ENCODE measurements at places on chromosomes 11 and 22.

DNA sequence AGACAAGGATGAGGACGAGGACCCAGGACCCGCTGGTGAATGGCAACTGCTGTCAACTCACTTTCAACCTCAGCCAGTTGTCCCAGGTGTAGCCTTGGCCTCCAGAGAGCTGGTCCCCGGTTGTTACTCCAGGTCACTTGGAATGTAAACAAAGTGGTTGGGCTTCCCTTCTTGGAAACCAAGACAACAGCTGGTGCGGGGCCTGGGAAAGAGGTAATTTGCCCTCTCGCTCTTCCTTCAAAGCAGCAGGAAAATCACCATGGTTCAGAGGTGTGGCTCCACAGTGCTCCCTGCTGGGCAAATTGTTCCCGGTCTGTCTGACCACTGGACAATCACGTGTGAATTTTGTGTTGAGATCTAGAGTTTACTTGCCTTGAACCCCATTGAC, 15.0 kb downstream of the SLC1A2 start:
- DNase-seq, result peak; percentile 62

GRCh38 chr22:25876871-25877270, 134.9 kb downstream of the MYO18B start:
- DNase-seq, result no peak

DNA sequence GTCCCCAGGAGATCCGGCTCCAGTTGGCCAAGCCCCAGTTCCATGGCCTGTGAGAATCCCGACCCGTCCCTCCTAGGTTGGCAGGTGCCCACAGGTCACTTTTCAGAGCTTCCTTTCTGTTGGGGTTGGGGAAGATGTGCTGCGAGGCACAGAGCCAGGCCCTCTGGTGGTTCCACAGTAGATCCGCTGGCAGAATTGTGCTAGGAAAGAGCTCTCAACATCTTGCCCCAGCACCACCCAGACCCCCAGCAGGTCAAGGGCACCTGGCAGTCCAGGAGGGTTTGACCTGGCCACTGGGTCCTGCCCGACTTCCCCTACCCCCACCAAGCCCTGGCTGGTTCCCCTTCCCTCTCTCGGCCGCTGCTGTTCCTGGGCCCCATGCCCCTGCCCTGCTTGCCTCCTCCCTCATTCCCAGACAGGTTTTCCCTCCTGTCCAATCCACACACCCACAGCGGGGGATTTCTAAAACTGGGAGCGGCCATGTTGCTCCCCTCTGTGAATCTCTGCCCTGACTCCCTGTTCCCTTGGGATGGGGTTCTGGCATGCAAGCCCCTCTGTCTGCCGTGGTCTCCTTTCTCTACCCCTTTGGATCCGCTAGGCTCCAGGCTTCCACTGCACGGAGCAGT, 26.2 kb upstream of the GCAT start:
- peak; percentile 19 for DNase-seq

- DNase-seq, result no peak
Measured at GRCh38 chr11:8532475-8532874, 61.6 kb downstream of the STK33 start.

- no peak for DNase-seq
Measured at GRCh38 chr11:125452125-125452470, 44.0 kb downstream of the FEZ1 start.

GRCh38 chr22:19066531-19067271, 55.5 kb downstream of the DGCR2 start:
- no peak for DNase-seq

DNA sequence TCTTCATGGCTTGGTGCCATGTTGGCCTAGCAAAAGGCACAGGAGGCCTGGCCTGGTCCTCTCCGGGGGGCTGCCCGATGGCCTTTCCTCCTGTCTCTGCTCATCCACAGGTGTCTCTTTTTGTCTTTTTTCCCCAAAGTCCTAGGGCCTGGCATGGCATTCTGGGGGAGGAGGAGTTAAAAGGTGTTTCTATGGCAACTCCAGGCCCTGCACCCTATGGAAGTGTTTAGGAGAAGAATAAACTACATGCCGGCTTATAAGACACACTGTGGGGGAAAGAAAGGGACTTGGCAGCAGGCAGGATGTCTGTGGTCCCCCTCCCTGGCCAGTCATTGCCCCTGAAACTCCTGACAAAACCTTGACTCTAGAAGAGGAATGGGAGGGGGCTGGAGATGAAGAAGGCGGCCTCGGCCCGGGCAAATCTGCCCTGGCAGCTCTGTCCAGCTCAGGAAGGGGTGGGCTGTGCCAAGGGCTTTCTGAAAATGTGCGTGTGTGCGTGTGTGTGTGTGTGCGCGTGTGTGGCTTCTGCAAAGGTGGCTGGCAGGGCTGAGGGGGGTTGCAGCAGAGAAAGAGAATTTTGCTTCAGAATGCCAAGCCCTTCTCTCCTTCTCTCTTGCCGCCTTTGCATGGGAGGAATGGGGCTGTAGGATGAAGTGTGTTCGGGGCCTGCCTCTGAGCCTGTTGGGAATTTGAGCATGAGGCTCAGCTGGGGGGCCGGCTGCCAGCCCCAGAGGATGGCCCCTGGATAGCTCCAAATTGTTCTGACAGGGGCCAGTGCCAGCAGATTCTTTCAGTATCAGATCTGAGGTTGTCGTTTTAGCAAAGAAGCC, 3.2 kb downstream of the TIMP3 start:
- no peak for DNase-seq

DNA sequence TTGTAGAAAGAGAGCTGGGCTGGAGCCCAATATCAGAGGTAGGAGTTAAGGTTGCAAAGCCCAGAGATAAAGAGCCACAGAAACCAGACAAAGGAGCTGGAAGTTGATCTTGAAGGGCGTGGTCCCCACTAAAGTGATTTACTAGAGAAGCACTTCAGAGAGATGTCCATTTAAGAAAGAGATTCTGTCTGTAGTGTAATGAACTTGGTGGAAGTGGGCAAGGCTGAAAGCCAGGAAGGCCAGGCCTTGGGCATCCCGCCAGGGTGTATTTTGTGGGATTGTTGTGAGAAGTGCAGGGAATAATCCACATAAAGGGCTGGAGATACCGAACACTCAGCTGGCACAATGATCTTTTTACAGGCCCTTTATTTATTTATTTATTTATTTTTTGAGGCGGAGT, 1398.8 kb downstream of the TBC1D22A start:
- DNase-seq, result no peak

GRCh38 chr11:106131998-106132397, 54.5 kb downstream of the AASDHPPT start:
- no peak for DNase-seq

- no peak for DNase-seq
Measured at GRCh38 chr11:103586756-103587155, 449.7 kb upstream of the DDI1 start.

- DNase-seq, result peak; percentile 68
Measured at GRCh38 chr11:9838961-9839360, 175.1 kb downstream of the SWAP70 start.

GRCh38 chr22:17969701-17970113, 54.7 kb downstream of the MICAL3 start:
- DNase-seq, result no peak

- no peak for DNase-seq
Measured at GRCh38 chr11:105613183-105613582, 3.3 kb downstream of the GRIA4 start.

- no peak for DNase-seq
Measured at GRCh38 chr22:27972732-27973698, 54.0 kb upstream of the PITPNB start.

GRCh38 chr11:111456859-111457730, 55.1 kb downstream of the BTG4 start:
- no peak for DNase-seq

DNA sequence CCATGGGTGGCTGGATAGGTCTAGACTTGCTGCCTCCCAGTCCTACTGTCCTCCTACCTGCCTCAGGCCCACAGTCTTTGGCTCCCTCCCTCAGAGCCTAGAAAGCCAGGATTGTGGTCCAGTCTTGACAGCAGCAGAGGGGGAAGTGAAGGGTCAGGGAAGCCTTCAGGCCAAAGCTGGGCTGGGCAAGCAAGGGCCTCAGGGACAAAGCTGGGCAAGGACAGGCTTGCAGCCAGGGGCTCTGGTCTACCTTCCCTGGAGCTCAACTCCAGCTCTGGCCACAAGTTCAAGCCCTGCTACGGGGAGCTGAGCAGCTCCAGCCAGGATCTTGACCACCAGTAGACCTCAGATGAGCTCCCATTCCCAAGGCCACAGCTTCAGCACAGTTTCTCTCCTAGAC, 14.9 kb downstream of the LMO1 start:
- DNase-seq, result no peak

DNA sequence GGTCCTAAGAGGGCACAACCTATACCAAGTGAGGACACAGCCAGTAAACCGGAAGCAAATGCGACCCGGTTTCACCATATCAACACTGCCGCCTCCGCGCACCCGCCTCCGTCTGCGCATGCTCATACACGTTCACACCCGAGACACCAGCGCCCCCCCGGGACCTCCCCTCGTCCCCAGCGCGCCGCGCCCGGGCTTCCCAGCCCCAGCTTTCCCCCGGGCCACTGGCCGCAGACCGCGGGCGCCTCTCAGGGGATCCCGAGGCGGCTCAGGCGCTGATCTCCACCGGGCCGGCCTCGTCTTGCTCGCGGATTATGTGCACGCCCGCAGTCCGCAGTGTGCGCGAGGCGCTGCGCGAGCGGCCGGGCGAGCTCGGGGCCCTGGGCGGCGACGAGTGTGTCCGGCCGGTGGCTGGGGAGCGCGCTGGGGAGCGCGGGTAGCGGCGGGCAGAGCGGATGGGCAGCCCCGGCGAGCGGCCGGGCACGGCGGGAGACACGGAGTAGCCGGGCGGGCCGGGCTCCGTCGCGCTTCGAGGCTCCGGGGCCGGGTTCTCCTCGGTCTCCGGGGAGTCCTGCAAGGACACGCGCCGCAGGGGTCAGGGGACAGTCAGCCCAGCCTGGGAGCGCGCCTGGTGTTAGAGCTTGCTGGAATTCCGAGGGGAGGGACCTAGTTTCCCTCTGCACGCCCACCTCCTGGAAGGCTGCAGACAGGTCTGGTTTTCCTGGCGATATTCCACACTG, 2.0 kb downstream of the HEPN1 start:
- no peak for DNase-seq

- DNase-seq, result no peak
Measured at GRCh38 chr11:41609511-41609910, 150.1 kb upstream of the LRRC4C start.

DNA sequence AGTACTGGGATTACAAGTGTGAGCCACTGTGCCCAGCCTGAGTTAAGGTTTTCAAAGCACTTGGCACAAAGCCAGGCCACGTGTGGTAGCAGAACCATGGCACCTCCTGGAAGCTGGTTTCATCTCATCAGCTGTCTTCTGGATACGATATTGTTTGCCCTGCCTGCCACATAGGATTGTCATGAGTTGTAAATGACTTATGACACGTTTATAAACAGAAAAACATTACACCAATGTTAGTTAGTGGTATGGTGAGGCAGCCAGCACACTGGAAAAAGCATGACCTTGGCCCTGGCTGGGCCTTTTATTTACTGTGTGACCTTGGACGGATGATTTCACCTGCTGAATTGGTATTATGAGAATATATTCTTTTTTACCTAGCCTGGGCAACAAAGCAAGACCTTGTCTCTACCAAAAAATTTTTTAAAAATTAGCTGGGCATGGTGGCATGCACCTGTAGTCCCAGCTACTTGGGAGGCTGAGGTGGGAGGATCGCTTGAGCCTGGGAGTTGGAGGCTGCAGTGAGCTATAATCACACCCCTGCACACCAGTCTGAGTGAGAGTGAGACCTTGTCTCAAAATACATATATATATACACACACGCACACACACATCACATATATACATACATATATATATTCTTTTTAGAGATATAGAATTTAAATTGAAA, 24.0 kb upstream of the MYH9 start:
- DNase-seq, result peak; percentile 40

DNA sequence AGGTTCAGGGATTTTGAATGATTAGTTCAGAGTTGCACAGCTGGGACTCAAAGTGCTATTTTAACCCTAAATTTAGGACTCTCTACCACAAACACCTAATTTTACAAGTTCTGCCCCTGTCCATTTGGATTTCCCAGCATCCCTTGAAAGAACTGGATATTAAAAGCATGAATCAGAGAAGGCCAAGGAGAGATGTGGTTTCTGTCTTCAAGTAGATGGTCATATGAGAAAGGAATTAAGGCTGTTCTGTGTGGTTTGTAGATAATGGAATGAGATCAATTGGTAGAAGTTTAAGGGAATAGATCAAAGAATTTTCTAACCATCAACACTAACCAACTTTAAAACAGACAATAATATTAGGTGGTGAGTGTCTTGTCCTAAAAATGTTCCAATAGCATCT, 106.4 kb upstream of the TENM4 start:
- no peak for DNase-seq

- no peak for DNase-seq
Measured at GRCh38 chr11:94218372-94218771, 86.0 kb upstream of the IZUMO1R start.

DNA sequence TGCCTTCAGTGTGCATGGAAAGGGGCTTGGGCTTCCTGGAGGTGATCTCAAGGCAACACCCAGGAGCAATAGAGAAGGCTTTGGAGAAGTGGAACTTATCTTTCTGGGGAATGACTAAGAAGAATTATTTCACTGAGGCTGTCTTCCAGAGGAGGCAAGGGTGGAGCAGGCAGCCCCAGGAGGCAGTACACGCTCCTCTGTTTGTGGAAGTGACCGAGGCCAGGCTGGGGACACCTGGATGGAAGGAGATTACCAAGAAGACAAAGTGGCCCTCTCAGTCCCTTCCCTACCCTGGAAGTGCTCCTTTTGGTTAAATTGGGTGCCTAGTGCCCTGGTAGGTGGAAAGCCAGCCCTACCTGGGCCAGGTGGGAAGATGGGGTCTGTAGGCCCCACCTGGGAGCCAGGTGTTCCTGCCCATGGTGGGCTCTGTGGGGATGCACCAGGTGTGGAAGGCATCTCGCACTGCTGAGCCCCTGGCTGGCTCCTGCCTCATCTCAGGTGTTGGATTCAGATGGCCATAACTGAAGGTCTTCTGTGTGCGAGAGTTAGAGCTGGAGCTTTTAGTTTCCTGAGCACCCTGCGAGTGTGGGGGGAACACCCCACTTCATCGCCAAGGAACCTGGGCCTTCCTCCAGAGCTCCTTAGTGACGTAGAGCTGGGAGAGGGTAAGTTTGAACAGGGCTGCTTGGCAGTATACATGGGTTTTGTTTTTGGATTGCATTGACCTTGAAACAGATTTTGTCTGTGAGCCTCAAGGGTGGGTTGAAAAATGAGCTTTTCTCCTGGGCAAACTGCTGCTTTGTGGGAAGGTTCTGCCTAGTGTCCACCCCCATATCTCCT, 46.1 kb downstream of the MICAL2 start:
- no peak for DNase-seq

GRCh38 chr11:17013548-17014320, 480 bp downstream of the PLEKHA7 start:
- peak; percentile 68 for DNase-seq

- no peak for DNase-seq
Measured at GRCh38 chr22:48599346-48599745, 1228.3 kb downstream of the BRD1 start.

- no peak for DNase-seq
Measured at GRCh38 chr22:17971711-17972110, 52.6 kb downstream of the MICAL3 start.

GRCh38 chr11:34860034-34860433, 56.1 kb downstream of the APIP start:
- no peak for DNase-seq
